Foreskin melanocyte (primary cell): ENCODE measurements at places on chromosomes 2 and 18.

DNA sequence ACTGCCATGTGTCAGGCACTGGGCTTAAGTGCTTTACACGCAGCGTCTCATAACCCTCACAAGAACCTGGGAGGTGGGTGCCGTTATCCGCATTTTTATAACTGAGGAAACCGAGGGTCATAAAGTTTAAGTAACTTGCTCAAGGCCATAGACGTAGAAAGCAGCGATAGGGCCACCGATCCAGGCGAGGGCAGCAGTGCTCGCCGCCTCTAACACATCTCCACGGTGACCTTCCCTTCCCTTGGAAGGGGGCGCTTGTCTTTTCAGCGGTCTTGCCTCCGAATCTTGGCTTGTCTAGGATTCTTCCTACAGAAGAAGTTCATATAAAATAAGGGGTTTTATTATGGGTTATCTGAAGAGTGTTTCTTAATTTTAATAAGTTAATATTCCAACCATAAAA, 186.6 kb downstream of the GBX2 start:
- no peak for DNase-seq

GRCh38 chr2:105257981-105258380, 16.4 kb downstream of the GPR45 start:
- DNase-seq: no peak

DNA sequence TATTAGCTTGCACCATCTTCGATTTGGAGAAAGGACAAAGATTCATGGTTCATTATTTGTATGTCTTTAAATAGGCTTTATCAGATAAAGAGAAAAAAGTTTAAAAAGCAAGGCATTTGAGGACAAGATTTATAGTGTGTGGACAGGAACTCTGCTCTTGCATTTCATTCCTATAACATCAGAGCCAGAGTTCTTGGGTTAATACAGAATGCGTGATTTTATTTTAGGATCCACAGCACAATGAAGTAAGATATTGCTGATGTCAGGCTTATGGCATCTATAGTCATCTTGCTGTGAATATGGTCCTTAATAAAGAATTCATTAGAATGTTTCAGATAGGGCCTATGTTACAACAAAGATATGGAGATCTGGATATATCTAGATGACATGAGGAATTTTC, 19.7 kb downstream of the RASGRP3 start:
- no peak for DNase-seq

DNA sequence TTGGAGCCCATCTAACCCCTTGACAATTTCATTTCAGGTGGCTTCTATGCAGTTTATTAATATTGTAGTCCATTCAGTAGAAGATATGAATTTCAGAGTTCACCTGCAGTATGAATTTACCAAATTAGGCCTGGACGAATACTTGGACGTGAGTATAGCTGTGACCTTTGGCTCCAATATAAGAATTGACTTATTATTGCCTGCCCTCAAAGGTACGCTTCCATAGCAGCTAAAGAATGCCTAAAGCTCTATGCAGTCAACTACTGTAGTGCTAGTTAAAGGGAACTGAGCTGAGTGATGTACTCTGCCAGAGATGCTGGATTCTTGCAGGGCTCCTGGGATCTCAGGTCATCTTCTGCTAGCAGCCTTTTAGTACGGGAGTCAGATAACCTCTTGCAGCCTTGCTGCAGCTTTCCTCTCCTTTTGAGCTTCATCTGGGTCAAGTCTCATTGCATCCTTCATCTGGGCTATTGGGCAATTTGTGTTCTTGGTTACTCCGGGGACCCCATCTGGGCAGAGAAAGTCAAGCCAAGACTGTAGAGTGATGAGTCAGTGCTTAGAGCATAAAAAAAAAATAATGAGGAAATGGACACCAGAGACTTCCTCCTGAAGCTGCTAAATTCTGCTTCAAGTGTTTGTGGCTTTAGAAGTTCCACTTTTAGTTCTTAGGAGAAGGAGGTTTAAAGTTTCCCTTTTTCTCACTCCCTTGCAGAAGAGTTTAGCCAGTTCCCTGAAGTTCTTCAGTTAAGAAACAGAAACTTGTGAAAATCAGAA, 105.6 kb downstream of the PRPF40A start:
- DNase-seq: no peak

- no peak for DNase-seq
These were observed 191.8 kb downstream of the DCC start for GRCh38 chr18:52531836-52532235.
